Activated T-cell treated with anti-CD3 and anti-CD28 coated beads, Interleukin-2, amount 50 U/mL, for 24 hours (primary cell): ENCODE measurements at places on chromosomes 7 and 10.

DNA sequence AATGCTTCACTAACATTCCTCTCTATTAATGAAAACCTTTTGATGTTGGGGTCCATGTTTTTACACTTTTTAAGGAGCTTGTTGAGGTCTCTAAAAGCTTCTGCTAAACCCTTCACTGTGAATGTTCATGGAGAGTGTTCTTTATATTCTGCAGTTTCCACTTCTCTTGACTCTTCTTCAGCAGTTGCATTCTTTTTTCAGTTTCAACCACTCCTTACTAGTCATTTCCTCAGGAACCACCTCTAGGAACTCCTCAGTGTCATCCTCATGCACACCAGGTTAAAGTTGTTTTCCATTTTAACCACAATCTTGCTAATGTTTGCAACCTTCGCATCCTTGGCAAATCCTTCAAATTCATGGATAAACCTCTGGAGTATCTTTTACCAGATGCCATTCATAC is 821.6 kb downstream of the ANKRD7 start:
- DNase-seq: no peak

- no peak for DNase-seq
Measured at GRCh38 chr7:122219253-122219865, 75.3 kb upstream of the AASS start.

- DNase-seq: no peak
Measured at GRCh38 chr10:10213237-10213636, 804.4 kb upstream of the CELF2 start.

GRCh38 chr10:117884093-117884492 is 162.6 kb downstream of the RAB11FIP2 start:
- no peak for DNase-seq

DNA sequence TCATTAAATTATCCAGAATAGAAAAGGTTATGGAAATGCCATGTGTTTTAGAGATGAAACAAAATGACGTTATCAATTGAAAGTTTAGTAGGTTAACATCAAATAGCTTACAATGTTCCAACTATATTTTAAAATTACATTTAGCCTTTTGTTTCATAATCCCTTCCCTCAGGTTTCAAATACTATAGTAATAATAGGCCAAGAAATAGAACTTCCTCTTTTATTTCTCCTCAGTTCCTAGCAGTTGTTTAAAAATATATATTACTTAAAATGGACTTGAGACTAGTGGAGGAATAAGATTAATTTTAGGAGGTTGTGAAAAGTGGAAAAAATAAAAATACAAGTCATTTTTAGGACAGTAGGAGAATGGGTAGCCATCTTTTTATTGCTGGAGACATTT is 16.4 kb upstream of the PDSS1 start:
- DNase-seq: no peak
